HFF-Myc (cell line): ENCODE measurements at places on chromosomes 7 and 10.

- no peak for DNase-seq
These were observed 10.6 kb downstream of the DNAJB6 start for GRCh38 chr7:157347217-157347904.

GRCh38 chr10:101161494-101162299, 30.6 kb downstream of the TLX1 start:
- peak; percentile 64 for DNase-seq

DNA sequence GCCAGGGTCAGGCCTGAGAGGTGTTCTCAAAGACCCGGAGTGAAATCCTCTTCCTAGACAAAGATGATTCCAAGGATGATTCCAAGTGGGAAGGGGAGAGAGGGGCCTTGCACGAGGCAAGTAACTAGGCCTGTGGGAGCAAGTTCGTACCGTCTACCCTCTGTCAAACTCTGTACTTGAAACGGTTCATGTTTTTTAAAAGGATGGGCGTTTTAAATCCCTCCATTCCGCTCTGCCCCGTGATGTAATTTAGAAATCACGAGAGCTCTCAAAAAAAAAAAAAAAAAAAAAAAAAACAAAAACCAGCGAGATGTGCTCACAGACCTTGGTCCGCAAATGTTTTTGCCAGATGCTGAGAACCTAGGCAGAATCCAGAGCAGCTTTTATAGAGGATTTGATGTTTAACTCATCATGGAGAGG, 114.7 kb upstream of the CARD11 start:
- no peak for DNase-seq

- no peak for DNase-seq
These were observed 46.2 kb downstream of the ICA1 start for GRCh38 chr7:8215648-8216333.

DNA sequence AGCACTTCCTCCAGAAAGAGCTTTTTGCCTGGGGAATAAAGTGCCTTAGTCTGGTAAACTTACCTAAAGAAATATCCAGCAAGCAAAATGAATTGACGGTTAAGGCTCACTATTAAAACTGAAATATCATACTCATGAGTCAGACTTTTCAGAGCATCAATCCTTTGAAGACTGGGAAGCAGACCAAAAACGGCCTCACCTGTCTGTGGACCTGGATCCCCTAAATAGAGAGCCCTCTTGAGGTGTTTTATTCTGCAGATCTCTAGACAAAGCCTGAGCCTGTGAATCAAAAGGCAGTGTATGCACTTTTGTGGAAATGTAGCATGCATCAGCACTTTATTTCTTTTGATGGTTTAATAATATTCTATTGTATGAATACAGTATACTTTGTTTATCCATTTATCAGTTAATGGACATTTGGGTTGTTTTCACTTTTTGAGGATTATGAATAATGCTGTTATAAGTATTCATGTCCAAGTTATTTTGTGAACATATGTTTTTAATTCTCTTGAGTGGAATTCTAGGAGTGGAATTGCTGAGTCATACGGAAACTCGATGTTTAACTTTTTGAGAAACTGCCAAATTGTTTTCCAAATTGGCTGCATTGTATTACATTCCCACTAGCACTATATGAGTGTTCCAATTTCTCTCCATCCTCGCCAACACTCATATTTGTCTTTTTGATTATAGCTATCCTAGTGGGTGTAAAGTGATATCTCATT, 449.0 kb upstream of the IGFBP3 start:
- DNase-seq: peak; percentile 87

DNA sequence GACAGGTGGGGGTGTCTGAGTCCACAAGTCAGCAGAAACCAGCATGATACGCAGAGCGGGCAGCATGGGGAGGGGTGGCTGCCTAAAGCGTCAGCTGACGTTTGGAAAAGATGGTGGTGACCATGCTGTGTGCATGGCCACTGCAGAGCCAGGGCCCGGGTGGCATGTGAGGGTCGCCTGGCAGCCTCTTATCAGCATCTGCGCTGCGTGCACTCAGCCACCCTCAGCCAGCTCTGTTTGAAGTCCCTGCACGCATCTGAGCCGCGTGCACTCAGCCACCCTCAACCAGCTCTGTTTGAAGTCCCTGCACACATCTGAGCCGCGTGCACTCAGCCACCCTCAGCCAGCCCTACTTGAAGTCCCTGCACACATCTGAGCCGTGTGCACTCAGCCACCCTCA, 61.5 kb downstream of the WDR37 start:
- no peak for DNase-seq

GRCh38 chr7:148303295-148304082, 287.1 kb upstream of the C7orf33 start:
- DNase-seq: no peak

GRCh38 chr10:109650228-109650627, 273.1 kb downstream of the XPNPEP1 start:
- DNase-seq: no peak

DNA sequence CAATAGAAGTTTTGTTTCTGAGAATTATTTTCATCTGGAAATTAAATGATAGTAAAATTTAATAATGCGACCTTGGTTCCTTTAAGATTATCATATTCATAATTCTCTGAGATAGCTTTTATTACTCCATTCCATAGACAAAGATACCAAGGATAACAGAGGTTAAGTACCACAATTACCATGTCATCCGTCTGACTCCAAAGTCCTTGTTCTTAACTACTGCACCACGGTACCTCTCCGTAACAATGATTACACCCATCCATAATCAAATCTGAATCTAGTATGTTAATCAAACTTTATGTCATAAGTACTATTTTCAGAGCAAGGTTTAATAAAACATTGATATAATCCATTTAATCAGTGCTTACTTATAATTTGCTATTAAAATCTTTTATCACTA, 8.4 kb downstream of the ZDHHC6 start:
- DNase-seq: no peak

GRCh38 chr10:132548106-132548823, 10.7 kb downstream of the INPP5A start:
- no peak for DNase-seq

- DNase-seq: no peak
These were observed 249.8 kb downstream of the ARHGAP12 start for GRCh38 chr10:31678575-31679516.

DNA sequence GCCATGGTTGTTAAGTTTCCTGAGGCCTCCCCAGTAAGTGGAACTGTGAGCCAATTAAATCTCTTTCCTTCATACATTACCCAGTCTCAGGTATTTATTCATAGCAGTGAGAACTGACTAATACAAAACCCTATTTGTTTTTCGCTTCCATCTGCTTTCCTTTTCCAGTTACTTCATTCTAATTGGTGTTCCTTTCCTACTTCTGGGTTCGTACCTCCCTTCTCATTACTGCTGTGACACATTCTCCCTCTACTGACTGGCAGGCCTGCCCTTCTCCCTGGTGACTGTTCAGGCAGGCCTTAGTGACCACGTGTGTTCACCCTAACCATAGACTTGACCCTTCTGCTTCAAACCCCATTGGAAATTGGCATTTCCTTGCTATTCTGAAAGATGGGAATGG, 37.7 kb downstream of the MTURN start:
- DNase-seq: no peak

- DNase-seq: no peak
These were observed 33.5 kb downstream of the EZH2 start for GRCh38 chr7:148850564-148850963.
